ENCODE measurements at places on chromosomes 5 and 9.

DNA sequence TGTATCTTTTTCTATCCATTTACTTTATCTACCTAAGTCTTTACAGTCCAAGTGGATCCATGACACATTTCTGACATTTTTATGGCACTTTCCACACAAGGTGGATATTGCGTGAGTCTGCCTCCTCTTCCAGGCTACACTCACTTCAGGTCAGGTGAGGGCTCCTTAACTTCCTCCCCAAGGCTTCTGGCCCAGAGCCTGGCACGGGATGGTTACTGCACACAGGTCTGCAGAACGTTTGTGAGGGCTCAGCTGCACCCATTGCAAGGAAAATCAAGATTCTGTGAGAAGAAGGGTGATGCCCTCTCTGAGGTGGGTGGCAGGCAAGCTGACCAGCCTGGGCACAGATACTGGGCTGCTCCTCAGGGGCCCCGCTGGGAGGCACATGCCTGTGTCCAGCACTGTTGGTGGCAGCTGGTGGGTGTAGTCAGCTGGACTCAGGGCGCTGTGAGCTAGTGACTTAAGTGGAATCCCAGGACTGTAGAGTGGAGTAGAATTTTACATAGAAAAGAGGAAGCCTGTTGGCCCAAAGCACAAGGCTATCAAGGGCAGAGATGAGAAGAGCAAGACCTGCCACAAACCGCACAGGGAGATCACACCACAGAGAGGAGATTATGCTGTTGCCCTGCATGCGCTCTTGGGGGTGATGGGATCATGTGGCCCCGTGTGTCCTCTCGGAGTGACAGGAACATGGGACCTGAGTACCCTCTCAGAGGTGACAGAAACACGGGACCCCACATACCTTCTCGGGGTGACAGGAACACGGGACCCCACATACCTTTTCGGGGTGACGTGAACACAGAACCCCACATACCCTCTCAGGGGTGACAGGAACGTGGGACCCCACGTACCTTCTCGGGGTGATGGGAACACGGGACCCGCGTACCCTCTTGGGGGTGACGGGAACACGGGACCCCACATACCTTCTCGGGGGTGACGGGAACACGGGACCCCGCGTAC is 21.3 kb downstream of the AHRR start:
- DNase-seq = peak; percentile 53

DNA sequence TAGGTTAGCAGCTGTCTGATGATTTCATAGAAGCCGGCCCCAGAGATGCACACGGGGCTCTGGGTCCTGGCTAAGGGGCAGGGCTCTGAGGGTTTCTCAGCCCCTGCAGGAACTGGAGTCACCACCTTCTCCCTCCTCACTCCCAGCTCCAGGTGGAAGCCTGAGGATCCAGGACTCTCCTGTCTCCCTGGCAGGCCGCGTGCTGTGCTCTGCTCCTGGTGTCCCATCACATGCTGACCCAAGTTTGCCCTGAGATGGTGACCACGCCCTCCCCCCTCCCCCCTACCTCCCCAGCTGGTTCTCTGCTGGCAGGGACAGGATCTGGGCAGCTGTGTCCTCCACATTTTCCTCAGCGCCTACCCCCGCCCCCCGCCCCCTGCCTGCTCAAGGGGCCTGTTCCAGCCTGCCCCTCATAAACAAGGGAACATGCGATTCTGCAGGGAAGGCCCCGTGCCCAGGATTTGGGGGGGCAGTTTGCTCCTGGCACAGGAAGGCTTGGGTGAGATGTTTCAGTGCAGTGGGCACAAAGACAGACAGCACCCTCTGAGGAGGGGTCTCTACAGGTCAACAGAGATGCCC is 87.4 kb downstream of the PSD2 start:
- no peak for DNase-seq

- DNase-seq = peak; percentile 3
Measured at GRCh38 chr5:122985954-122986721, 50.4 kb downstream of the PPIC start.

- DNase-seq = peak; percentile 90
Measured at GRCh38 chr9:129496473-129497004, 124.4 kb downstream of the C9orf50 start.

DNA sequence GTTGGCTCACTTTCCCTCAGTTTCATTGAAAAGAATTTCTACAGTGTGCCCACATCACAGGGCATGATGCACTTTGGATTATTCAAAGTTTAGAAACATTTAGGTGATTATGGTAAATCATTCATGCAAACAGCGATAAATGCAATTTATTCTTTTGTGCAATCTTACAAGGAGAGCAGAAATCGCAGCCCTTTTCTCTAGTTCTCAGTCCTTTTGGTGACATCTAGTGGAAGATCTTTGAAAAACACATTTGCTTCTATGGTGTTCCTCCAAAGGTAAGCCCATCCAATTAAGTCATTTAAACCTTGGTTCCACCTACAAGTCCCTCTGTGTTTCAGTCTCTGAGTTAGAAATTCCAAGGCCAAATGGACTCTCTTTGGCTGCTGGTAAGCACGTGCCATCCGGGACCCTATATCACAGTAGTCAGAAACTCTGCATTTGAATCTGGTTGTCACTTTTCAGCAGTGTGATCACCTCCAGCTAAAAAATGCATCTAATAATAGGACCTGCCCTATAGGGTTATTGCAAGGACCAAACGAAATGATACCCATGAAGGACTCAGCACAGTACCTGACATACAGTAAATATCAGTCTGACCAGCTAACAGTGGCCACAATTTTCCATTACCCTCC is 66.4 kb downstream of the MACROH2A1 start:
- peak; percentile 52 for DNase-seq

- DNase-seq = no peak
Measured at GRCh38 chr9:95696701-95697100, 178.8 kb upstream of the ERCC6L2 start.

- no peak for DNase-seq
Measured at GRCh38 chr9:93541581-93542349, 34.6 kb upstream of the PHF2 start.

DNA sequence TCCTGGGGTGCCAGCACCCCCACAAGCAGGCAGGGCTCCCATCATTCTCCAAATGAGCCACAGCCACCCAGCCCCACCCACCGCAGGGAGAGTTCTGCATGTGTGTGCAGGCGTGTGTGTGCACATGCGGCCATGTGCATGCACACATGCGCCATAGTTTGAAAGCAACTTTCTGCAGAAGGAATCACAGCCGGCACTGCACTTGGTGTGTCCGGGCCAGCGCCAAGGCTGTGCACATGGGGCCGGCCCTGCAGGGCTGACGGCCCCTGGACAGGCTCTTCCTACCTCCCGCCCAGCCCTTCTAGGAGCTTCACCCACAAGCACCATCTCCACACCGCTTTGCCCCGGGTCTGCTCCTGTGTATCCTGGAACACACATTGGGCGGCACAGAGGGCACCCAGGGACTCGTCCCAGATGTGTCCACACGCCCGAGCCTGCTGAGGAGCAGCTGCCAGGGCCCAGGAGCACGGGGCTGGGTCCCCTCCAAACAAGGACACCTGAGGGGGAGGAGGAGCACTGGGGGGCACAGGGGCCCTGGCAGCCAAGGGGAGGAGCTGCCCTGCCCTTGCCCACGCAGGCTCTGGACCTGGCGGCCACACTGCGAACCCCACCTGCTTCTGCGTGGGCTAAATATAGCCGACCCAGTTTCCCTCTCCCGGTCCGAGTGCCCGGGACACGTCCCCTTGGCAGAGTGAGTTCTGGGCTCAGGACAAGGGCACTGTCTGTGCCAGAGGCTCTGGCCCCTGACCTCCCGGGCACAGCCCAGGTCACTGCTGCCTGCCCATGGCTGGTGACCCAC is 19.1 kb downstream of the TPPP start:
- DNase-seq = no peak

DNA sequence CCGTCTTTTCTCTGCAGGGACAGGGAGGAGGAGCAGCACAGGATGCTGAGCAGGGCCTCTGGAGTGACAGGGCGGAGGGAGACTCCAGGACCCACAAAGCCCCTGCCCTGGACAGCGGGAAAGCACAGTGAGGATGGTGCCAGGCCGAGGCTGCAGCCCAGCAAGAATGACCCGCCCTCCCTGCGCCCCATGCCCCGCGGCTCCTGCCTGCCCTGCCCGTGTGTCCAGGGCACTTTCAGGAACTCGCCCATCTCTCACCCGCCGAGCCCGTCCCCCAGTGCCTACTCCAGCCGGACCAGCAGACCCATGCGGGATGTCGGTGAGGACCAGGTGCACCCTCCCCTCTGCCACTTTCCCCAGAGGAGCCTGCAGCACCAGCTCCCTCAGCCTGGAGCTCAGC is 9.1 kb upstream of the EXOC3 start:
- DNase-seq = no peak

GRCh38 chr5:169702693-169703481 is 65.8 kb downstream of the DOCK2 start:
- peak; percentile 70 for DNase-seq

GRCh38 chr5:3958389-3958788 is 362.8 kb downstream of the IRX1 start:
- DNase-seq = no peak

GRCh38 chr9:129640086-129640870 is 1.7 kb downstream of the ASB6 start:
- DNase-seq = peak; percentile 52

- DNase-seq = peak; percentile 39
Measured at GRCh38 chr5:153896701-153897100, 142.0 kb downstream of the FAM114A2 start.

DNA sequence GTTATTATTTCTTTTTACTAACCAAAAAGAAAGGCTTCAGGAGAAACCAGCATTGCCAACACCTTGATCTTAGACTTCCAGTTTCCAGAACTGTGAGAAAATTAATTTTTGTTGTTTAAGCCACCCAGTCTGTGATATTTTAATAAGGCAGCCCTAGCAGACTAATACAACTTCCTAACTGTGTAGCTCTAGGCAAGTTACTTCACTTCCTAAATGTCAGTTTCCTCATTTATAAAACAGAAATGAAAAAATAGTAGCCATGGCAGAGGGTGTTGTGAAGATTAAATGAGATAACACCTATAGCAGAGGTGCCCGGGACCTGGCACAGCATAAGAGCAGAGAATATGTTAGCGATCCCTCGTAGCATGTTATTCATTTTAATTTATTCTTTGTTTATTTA is 66.6 kb upstream of the HAND1 start:
- peak; percentile 51 for DNase-seq

GRCh38 chr5:132754947-132755346 is 7.7 kb downstream of the CCNI2 start:
- DNase-seq = no peak

- peak; percentile 74 for DNase-seq
Measured at GRCh38 chr5:149153751-149154610, 12.7 kb downstream of the ABLIM3 start.

- peak; percentile 97 for DNase-seq
Measured at GRCh38 chr9:128455849-128456612, at the start of gene ODF2. ODF2 (plus strand) TSS chr9:128456006; CDS start chr9:128456092, 86 bp downstream.

DNA sequence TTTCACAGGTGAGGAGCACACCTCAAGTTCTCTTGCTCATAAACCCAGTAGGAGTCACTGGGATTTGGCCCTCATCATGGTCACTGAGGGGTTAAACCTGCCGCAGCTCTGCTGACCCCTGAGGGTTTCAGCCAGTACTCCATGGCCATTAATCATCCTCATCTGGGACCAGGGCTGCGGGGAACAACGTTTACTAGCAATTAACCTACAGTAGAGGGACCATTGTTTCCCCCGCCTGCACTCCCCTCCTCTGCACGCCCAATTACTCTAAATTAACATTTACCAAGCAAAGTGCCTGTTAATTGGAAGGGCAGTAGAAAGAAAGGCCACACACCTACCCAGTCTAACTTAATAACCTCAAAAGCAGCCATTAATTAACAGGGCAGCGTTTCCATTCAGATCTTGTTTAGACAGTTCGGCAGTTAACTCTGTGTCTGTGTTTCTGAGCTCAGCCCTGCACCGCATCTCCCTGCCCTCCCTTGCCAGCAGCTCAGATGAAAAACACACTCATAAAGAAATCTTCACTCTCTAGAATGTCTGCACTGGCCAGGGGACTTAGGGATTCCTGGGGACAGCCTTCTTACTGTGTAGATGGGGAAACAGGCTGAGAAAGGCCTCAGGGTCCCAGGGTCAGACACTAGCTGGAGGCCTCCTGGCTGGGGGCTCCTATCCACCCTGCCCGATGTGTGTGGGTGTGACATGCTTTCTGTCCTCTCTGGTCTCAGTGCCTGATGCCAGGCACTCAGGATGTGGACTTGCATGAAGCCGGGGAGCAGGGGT is 51.6 kb downstream of the ALG2 start:
- DNase-seq = no peak

DNA sequence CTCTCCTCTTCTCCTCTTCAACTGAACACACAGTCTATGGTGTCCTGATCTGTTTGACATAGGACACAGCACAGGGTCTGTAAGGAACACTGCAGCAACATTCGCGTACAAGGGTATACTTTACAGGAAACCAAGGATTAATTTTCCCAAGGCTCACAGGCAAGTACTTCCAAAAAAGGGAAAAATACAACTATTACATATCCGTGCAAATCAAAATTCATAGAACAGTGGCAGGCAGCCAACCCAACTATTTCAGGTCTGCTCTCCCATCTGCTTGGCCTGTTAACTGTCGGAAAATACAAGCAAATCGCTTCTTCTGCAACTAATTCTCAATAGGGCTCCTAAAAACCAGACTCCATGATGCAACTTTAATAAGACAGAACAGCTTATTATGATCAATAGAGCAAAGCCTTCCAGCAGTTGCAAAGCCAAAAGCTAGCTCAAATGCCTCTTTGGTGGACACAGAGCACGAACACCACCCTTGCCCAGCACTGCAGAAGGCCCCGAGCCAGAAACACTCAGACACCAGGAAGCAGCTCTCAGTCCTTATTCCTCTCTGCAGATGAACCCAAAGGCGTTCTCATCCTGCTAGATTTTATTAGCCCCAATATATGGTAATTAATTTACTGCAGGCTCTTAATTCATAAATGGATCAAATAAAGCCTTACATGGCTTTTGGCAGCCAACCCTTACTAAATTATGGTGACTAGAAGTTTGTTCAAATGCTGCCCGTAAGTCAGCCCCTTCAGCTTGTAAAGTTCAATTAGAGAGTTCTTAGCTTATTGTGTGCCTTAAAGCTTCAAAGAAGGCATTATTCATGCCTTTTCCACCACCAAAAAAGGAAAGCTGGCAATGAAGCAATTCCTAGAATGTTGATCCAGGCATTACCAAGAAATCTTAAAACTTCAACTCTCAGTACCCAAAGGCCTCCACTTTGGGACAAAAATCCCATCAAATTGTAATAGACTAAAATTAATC is 68.8 kb downstream of the ZNF608 start:
- no peak for DNase-seq

- no peak for DNase-seq
Measured at GRCh38 chr9:14361074-14361473, 47.1 kb upstream of the NFIB start.

GRCh38 chr9:133252301-133253020 is 22.5 kb downstream of the ABO start:
- DNase-seq = no peak

DNA sequence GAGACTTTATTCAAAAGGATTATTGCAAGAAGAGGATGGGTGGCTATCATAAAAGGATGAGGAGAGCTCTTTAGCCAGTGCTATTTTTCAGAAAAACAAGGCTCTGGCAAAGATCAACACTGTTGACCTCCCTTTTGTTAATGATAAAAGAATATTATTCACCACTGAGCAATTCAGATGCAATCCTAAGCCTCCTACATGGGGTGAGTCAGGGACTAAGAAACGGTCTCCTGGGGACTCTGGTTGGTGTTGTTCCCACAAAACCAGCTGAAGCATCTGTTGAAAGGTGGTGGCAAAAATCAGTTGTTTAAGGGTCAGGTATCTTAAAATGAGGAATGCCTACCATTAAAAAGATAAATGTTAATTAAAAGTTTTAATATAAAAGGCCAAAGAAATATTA is 7.7 kb upstream of the GCNT1 start:
- peak; percentile 38 for DNase-seq
